ENCODE measurements at places on chromosomes 6 and 20.

DNA sequence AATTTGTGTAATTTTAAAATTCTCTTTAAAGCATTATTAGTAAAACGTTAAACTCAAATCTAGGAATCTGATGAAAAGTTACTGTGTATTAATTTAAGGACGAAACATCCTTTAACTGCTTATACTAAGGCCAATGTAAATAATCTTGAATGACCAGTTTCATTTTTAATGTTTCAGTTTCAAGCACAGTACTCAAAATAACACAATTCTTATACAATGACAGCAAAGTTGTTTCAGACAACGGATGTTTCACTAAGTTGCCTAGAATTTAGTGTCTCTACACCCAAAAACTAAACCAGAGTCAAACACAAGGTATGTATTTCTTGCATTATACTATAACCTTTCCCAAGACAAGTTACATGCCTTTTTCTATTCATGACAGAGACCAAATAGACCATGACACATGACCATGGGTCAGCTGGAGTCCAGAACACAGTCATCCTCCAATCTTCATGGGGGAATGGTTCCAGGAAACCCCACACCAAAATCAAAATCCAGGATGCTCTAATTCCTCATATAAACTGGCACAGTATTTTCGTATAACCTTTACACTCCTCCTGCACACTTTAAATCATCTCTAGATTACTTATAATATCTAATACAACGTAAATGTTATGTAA, 7.7 kb downstream of the PHIP start:
- peak; percentile 17 for DNase-seq

DNA sequence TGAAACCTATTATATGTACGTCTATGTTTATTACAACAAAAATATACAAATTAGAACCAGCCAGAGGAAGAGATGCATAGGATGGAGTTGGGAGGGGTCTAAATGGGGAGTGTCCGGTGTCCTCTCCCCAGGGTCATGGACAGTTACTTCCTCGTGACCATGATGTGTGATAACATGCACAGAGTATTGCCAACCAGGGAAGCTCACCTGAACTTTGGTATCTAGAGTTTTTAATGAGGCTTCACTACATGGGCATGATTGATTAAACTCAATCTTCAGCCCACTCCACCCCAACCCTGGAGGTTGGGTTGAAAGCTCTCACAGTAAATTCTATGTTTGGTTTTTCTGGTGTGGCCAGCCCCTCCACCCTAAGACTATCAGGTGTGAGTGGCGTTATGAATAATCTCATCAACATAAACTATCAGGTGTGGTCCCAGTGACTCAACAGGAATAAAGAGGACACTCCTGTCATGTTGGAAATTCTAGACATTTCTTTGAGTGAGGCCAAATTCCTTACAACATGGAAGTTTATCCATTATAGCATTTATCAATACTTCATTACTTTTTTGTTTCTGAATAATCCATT, 36.4 kb upstream of the FKBP1A start:
- no peak for DNase-seq

GRCh38 chr6:54737247-54737646, 109.3 kb upstream of the FAM83B start:
- DNase-seq, result no peak

- no peak for DNase-seq
These were observed 236.3 kb upstream of the FLRT3 start for GRCh38 chr20:14573676-14574075.

GRCh38 chr6:112439010-112439409, 91.9 kb downstream of the RFPL4B start:
- no peak for DNase-seq

GRCh38 chr6:29737707-29738630, 14.7 kb downstream of the HLA-F start:
- DNase-seq, result peak; percentile 61

All from mesenchymal stem cell (in vitro differentiated cells and primary cell).